ENCODE measurements at places on chromosomes 5 and 9.

DNA sequence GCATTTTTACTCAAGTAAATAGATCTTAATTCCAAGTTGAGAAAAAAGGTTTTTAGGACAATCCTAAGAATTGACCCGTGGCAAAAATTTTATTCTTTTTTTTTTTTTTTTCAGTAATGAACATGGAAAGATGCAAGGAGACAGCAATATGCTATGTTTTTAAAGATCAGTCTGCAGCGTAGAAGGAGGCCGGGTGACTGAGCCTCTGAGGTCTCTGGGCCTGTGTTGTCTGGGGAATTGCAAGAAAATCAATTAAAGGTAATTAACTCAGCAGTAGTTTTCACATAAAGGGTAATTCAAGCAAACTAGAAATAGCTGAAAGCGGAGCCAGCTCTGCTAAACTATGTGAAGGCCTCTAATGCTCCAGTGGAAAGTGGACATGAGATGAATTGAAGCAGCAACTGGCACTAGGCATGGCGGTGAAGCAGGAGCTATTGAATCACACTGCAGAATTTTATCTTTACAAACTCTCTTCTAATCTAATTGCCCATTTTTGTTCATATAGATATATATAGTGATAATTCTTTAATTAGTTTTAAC is 285.2 kb upstream of the ITGA1 start:
- DNase-seq, result peak; percentile 18

GRCh38 chr9:13478639-13479038 is 199.1 kb upstream of the MPDZ start:
- no peak for DNase-seq

DNA sequence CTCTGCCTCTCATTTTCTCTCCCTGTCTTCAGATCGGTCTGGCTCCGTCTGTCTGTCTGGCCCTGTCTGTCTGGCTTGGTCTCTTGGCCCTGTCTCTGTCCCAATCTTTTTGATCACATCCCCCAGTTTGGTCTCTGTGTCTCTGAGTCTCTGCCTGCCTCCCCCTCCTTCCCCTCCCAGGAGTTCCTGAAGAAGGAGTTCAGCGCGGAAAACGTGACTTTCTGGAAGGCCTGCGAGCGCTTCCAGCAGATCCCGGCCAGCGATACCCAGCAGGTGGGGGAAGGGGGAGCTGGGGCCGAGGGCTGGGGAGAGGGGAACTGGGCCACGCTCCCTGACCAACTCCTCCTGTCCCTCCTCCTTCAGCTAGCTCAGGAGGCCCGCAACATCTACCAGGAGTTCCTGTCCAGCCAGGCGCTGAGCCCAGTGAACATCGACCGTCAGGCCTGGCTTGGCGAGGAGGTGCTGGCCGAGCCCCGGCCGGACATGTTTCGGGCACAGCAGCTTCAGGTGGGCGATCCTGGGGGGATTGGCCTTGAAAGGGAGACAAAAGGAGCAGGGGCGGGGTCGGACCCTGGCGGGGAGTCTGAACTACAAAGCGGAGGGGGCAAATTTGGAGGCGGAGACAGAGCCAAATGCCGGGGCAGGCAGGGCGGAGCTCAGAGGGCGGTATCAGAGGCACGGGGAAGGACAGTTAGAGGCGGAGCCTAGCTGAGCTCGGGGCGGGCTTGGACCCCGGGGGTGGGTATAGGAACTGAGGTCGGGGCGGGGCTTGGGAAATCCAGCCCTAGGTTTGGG is 9.0 kb downstream of the RGS14 start:
- DNase-seq, result peak; percentile 96

DNA sequence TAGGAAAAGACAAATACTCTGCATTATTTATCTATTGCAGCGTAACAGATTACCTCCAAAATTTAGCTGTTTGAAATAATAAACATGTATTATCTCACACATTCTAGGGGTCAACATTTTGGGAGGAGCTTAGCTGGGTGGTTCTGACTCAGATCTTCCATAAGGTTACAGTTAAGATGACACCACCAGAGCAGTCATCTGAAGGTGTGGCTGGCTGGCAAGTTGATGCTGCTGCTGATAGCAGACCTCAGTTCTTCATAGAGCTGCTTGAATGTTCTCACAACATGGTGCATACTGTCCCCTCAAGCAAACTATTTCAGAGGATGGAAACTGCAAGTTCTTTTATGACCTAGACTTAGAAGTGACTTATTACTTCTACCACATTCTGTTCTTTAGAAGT is 146.3 kb upstream of the FSTL4 start:
- no peak for DNase-seq

GRCh38 chr9:81380504-81381359 is 308.6 kb downstream of the TLE1 start:
- DNase-seq, result no peak

DNA sequence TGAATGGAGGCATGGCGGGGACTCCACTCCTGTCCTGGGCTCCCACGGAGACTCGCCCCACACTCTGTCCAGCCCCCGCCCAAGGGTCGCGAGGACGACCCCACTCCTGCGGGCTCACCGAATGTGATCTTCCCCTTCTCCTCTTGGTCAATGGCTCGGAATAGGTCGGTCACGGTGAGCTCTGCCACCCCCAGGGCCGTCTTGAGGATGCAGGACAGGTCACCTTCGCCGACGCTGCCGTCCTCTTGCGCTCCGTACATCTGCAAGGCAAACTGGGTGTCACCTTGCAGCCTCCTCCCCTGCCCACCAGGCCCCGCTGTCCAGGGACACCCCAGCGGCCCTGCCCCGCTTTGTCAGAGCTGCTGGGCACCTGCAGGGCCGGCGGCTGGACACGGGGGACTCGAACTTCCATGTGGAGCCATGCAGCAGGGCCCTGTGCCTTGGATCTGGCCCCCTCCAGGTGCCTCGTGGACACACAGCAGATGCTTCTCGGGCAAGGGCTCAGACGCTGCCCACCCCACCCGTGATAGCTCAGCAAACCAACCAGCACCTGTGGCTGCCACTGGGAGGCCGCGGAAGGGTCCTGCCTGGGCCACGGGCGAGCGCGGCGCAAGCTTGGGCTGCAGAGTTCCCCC is 21.5 kb upstream of the SLC6A3 start:
- peak; percentile 13 for DNase-seq

- DNase-seq, result no peak
Measured at GRCh38 chr9:130497139-130497538, 52.4 kb downstream of the ASS1 start.

DNA sequence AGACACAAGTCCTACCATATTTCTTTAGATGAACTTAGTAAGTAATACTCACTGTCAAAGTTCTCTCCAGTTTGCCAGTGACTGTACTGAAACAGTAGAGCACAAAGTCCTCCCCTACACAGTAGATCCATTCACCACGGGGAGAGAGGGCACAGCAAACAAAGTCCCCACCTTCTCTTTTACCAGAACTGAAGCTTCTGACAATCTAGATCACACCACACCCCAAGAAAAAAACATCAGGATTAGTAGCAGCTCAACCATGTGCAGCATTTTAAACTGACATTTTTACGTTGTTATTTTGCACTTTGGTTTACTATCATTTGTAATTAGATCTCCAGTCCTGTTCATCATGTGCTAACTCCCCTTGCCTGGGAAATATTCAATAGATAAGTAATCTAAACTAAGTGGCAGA is 23.0 kb downstream of the DNAJA1 start:
- no peak for DNase-seq

DNA sequence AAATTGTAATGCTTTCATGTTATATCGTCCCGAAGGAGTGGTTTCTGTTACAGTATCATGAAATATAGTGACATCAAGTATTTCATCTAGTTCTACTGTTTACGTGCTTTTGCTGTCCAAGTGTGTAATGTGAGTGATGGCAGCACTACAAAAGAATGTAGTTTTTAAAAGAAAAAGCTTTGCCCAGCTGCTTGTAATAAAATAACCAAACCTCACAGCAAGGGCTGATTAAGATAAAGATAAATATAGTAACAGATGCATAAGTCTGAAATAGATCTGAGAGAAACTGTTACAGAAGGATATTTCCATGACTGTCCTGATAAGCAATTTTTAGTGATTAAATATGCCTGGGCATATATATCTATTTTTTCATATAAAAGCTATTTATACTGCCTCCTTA is 106.4 kb downstream of the AUH start:
- no peak for DNase-seq

- peak; percentile 36 for DNase-seq
Measured at GRCh38 chr9:122370869-122371755, at the start of gene PTGS1. Gene PTGS1 (plus strand): TSS chr9:122371024. CDS start chr9:122371085, 61 bp downstream.

DNA sequence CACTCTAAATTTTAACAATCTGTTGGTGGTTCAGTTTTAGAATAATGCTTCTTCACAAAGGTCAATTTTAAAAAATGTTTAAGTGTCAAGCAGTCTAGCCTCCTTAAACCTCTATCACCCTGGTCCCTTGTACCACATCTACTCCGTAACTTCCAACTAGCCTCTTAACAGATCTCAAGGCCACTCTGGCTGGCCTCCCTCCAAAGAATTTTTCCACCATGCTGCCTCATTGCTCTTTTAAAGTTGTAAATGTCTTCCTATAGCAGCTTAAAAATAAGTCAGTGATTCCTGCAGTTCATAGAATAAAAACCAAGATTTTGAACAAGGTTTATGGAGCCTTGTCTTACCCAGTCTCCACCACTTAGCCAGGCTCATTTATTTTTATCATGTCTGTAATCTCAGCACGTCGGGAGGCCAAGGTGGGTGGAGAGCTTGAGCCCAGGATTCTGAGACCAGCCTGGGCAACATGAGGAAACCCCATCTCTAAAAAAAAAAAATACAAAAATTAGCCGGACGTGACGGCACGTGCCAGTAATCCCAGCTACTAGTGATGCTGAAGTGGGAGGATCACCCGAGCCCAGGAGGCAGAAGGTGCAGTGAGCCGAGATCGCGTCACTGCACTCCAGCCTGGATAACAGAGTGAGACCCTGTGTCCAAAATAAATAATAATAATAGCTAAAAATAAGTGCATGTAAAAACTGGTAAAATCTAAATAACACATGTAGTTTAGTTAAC is 924.9 kb upstream of the DMAC1 start:
- no peak for DNase-seq

DNA sequence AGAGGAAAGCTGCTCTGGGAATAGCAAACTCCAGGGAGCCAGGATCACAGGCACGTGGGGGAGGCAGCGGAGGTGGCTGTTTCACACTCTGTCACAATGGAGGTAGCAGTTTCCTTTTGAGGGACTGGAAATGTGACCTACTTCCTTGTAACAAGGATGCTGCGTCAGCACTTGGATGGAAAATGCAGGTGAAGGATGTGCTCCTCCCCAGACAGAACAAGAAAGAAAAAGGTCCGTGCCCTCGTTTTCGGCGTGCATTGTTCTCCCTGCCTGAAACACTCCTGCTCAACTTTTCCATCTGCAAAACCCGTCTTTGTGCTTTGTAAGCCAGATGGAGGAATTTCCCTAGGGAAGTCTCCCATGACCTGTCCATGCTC is 55.1 kb upstream of the SH3PXD2B start:
- no peak for DNase-seq

GRCh38 chr5:67431191-67431590 is 234.6 kb upstream of the CD180 start:
- DNase-seq, result no peak

- no peak for DNase-seq
Measured at GRCh38 chr5:6188344-6188743, 190.0 kb downstream of the MED10 start.

GRCh38 chr5:76406673-76407072 is 3.6 kb downstream of the IQGAP2 start:
- DNase-seq, result no peak
